ENCODE measurements at places on chromosomes 12 and 14.
A peak's percentile ranks its signal among the peaks of the same experiment; 100 is the strongest.

GRCh38 chr12:17020765-17021164 is 414.8 kb upstream of the LMO3 start:
- DNase-seq, result no peak

DNA sequence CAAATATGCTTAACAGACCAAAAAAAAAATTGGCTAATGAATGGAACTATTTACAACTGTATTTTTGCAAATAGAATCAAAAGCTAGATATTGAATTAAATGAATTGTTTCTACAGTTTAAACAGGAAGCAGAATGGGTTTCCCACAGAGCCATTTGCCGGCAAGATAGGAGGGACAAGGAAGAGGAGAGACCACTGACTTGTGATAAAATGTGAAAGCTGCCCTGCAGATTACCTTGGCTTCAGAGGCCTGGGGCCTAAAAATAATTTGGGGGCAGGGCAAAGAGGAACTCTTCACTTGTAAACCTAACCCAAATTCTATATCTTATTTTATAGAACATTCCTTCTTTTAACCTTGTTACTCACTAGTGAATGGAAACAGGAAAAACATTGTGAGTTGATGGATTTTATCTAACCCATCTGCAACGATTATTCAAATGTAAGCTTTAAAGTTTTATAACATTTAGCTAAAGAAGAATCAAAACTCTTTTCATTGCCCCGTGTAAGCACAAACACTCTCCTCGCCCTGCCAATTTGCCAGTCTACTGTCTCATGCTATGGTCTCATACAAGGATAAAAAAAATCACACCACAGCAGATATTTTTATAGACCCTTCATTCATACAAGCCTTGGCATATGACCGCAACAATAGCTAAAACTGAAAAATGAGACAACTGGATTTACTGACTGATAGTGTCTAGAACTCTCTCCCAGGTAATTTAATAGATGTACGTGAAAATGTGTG is 49.5 kb upstream of the MDM1 start:
- DNase-seq, result no peak

GRCh38 chr12:30796313-30796780 is 41.6 kb upstream of the CAPRIN2 start:
- peak; percentile 81 for DNase-seq

DNA sequence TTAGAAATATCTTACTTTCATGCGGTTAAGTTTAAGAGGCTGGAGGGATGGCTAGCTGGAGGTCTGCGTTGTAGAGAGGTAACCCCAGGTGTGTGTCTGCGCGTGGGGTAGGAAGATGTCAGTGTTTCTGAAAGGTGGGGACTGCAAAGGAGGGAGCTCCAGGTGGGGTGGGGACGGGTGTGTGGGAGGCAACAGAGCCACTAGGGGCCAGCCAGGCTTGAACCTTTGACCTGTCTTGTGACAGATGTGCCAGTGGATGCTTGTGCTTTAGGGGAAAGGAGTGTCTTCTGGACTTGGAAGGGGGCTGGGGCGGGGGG is 841 bp downstream of the GLI1 start:
- no peak for DNase-seq

DNA sequence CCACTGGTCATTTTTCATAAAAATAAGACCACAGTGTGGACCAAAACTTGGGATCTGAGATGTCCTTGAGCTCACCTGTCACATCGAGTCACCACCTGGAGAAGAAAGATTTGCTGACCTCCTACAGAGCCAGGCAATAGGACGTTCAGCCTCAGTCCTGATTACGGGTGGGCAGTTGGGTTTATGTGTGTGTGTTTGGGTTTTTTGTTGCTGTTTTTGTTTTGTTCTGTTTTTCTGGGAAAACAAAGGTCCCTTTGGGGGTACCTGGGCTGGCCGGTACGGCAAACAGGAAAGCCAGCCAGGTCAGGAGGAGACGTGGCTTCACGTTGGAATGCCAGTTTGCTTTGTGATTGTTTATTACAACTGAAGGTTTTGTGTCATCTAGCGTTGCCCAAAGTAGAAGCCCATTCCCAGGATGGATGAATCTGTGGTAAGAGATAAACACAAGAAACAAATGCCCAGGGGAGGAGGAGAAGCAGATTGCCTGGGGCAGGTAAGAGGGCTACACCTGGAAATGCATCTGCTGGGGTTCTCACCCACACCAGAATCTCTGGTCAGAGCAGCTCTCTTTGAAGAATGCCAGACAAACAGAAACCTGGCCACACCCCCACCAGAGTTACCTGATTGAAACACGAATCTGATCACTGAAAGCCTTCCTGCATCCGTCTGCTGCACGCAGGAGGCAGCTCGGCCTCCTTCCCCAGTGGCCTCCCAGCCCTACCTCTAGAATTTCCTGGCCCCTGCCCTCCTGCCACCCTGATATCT is 100.1 kb upstream of the DIO3 start:
- peak; percentile 25 for DNase-seq

GRCh38 chr12:8867786-8868185 is 45.4 kb downstream of the A2ML1 start:
- no peak for DNase-seq

- no peak for DNase-seq
These were observed 85.0 kb downstream of the MNAT1 start for GRCh38 chr14:60819575-60819974.

- DNase-seq, result no peak
These were observed 464.0 kb downstream of the ATP23 start for GRCh38 chr12:58405363-58405762.

DNA sequence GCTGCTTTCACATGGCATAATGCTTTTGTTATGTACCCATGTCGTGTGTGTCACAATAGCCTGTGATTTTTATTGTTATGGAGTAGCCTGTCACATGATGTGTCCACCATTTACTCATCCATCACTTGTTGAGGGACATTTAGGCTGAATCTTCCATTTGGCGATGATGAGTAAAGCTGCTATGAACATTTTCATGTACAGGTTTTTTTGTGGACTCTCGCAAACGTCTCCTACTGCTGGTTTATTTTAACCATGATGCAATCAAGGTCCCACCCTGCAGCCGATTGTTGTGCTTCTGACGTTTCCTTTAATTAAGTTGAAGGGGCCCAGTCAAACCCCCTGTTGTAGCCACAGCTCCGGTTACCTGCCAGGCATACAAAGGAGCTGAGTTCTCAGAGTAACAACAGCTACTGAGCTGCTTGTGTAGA is 63.2 kb downstream of the ZNF664 start:
- no peak for DNase-seq

GRCh38 chr12:68310370-68310769 is 21.8 kb downstream of the MDM1 start:
- no peak for DNase-seq

DNA sequence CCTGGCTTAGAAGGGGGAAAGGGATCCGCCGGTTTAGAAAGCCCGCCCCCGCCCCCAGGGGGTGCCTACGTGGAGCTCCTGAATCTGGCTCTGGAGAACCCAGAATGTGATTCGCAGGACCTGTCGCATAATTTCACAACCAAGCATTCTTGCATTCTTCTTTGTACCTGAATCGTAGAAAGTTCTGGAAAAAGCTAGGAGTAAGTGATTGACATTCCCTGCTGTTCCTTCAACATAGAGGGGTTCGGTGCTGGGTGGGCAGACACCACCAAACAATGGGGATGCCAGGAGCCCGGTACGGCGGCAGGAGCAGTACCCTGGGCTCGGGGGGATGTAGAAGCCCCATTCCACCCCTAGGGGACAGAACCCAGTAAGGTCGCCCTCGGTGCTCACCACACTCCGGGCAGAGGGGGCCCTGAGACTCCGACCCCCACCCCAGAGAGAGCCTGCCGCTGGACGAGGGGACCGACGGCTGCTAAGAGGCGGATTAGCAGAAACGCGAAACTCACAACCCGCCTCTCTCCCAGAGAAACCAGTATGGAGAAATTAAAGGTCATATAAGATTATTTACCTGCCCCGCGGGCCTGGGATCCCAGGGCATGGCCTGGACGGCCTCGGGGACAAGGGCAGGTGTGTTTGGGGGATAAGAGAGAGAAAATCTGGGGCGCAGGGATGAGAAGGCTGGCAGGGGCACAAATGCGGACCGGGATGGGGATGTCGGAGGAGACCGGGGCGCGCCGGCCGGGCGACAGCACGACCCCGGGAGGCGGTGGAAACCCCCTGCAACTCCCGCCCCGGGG is 520 bp downstream of the CSRP2 start:
- DNase-seq, result peak; percentile 78

GRCh38 chr12:76341436-76342030 is 6.7 kb downstream of the BBS10 start:
- no peak for DNase-seq

GRCh38 chr12:130280742-130281141 is 56.9 kb upstream of the PIWIL1 start:
- no peak for DNase-seq

- DNase-seq, result no peak
These were observed 382.3 kb downstream of the ATP23 start for GRCh38 chr12:58323676-58324075.

- peak; percentile 87 for DNase-seq
These were observed 1091.8 kb downstream of the AACS start for GRCh38 chr12:126156806-126157574.

GRCh38 chr14:94680862-94681288 is 68.7 kb downstream of the SERPINA3 start:
- DNase-seq, result no peak
